ENCODE measurements at places on chromosomes 16 and 17.

- no peak for DNase-seq
Measured at GRCh38 chr17:1730326-1731193, 6.1 kb downstream of the WDR81 start.

DNA sequence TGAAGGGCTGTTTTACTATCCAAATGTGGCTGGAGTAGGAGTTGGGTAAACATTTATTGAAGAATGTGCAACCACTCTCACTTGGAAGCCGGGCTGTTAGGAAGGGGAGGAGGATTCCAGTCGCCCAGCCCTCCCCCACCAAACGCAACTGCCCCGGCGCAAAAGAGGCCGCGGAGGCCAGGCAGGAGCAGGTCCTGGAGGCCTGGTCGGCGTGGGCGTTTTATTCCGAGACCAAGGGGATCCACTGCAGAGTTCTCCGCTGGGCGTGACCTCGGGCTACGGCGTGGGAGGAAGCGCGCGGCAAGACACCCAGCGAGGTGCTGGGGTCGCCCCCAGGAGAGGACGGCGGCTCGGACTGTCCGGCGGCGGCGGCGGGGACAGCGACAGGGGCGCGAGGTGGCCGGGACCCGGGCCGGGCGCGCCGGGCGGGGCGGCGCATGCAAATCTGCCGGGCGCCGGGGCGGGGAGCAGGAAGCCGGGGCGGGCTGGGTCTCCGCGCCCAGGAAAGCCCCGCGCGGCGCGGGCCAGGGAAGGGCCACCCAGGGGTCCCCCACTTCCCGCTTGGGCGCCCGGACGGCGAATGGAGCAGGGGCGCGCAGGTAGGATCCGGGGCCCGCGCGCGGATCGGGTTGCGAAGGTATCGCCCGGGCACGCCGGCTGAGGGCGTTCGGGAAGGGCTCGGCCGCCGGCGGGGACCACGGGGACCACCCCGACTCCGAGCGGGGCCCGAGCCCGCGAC lies at the start of gene IL4R:
Gene IL4R, plus strand, starts transcription at position 553 of the 739 bp plus-strand sequence. CDS start 26,230 bp downstream, outside the sequence.
- peak; percentile 70 for DNase-seq

DNA sequence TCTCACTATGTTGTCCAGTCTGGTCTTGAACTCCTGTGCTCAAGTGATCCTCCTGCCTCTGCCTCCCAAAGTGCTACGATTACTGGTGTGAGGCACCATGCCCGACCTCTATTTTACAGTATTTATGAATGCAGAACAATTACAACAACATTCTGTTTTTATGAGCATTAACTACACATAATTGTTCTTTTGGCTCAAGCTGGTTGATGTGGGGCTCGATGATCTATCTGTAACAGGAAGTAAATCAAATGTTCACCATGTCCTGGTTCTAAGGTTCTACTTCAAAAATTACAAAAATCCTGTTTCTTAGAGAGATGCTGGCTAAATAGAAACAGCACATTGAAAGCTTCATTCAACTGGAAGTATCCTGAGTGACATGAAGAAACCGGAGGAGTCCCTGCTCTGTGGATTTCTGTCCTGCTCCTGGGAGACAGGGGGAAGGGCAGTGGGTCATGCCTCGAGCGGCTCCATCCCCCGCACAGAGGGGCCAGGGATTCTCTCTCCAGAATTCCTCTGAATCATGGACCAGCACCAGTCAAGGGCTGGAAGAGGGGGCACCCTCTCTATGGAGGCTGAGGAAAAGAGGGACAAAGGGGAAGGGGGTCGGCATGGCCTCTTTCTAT lies 31.5 kb downstream of the FA2H start:
- DNase-seq: no peak

DNA sequence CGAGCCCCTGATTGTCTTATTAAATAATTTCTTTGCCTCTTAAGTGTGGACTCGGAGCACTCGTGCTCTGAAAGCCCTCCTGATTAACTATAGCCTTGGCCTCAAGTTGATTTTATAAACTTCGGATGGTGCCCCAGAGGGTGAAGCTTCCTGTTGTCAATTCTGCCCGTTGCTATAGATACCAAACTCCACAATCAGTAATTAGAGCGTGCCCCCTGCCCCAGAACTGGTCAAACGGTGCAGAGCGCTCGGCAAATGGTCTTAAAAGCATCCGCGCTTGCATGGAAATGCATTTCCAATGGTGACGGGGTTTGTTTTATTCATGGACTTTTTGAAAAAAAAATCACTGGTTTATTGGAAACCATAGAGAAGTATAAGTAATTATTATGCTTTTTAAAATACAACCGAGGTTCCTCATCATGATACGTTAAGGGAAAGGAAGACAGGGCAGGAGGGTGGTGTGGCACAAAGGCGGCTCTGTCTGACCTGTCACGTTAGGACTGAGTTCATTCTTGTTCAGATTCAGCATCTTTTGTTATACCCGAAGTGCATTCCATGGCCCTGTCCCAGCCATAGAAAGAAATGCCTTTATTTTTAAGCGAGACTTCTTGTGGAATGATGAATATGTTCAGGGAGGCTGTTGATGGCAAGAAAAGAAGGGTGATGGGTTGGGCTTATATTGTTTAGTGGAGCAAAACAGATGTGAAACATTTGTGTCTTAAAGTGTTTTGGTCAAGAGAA lies 476.4 kb downstream of the MAF start:
- DNase-seq: no peak

DNA sequence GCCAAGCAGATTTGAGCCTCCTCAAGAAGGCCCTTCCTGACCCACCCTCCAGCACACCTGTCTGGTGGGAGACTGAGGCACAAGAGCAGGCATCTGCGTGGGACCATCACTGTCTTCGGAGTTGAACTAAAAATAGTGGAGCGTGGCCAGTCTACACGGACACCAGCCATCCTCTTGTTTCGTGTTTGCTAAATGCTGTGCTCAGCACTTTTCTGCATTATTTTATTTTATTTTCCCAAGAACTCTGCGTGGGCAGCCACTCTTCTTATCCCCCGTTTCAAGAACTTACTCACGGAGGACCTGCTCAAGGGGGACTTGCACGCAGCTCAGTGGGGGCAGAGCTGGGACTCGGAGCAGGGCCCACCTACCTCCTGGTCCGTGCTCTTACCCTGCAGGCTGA lies 60.8 kb downstream of the SOCS3 start:
- no peak for DNase-seq

DNA sequence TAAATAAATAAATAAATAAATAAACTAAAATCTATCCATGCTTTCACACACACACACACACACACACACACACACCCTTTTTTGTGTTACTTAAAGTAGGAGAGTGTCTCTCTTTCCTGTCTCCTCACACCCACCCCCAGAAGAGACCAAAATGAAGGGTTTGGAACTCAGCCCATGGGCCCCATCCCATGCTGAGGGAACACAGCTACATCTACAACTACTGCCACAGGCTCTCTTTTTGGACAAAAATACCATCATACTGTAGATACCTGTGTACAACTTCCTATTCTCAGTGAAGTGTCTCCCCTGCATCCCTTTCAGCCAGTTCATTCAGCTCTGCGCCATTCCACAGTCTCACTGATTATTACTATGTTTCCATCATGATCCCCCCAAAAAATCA lies 1.9 kb upstream of the HBA2 start:
- no peak for DNase-seq

DNA sequence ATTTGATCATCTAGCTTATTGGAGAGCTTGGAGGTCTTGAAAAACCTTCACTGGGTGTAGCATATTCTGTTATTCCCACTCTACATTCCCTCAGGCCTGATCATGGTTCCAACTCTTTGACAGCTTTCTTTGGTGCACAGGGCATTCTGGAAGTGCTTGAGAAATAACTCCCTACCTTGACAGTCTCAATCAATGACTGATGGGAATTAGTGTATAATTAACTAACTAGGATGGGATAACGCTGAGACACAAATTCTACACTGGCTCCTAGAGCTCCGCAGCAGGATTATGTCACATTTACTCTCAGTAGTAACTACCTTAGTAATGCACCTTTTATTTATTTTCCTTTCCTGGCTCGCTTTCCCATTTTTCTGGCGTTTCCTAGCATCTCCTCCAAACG lies 236.4 kb downstream of the MAP2K6 start:
- DNase-seq: no peak

GRCh38 chr17:4449736-4450135 lies 16.0 kb downstream of the SPNS3 start:
- DNase-seq: no peak

DNA sequence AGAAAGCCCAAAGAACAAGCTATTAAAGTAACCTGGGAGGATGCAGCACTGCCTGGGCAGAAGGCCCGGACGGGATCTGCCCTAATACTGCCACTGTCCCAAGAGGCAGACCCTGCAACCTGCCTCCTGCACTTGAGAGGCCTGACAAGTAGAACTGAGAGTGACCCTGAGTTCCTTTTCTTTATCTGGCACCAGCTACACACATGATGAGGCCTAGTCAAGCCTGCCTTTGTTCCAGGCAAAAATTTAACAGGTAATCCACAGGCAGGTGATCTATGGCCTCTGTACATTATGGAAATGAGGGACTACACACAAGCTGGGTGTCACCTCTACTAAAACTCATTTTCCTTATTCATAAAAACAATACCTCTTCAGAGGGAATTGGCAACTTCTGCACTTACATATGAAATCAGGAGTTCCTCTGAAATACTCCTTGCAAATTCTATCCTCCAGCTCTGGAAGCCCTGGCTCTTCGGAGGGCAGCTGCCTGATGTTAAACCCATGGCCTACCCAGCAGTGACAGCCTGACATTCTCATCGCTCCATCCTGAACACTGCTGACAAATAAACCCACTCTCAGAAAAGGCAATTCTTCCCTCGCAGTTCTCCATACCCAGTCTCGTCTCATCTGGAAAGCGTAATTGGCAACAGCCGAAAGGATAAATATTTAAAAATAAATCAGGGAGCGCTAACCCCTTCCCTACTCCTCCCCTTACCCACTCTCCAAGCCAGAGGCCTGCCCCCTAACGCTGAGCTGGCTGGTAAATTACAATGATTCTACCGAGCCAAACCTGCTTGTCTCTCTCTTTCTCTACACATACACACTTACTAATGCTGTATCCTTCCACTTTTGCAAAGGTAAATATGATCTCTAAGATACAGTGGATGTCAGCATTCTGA lies 2.5 kb upstream of the ZFHX3 start:
- no peak for DNase-seq

DNA sequence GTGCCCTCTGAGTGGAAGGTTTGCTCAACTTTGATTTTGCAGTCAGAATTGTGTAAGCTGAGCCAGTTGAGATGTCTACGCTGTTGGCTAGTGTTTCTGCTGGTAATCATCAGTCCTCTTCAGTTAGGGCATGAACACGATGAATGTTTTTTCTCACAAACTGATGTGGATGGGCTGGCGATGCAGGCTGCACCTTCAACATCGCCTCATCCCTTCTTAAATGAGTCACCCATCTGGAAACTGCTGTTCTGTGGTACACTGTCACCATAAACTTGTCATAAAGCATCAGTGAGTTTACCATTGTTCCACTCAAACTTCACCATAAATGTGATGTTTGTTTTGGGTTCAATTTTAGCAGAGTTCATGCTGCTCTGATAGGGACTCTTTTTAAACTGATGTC lies 8.4 kb downstream of the C16orf95 start:
- DNase-seq: no peak
